Stimulated activated CD8-positive, alpha-beta memory T cell treated with anti-CD3 and anti-CD28 coated beads, Interleukin-2, amount 100 ng/mL, for 1 hour (primary cell): ENCODE measurements at places on chromosomes 1 and 21.

- no peak for DNase-seq
These were observed 55.8 kb downstream of the H3-3A start for GRCh38 chr1:226118357-226118756.

- no peak for DNase-seq
These were observed 25.0 kb downstream of the TATDN3 start for GRCh38 chr1:212816567-212817278.

- no peak for DNase-seq
These were observed 35.1 kb downstream of the PRDM16 start for GRCh38 chr1:3103967-3104677.

- no peak for DNase-seq
These were observed 25.8 kb upstream of the LAPTM5 start for GRCh38 chr1:30783256-30783915.

DNA sequence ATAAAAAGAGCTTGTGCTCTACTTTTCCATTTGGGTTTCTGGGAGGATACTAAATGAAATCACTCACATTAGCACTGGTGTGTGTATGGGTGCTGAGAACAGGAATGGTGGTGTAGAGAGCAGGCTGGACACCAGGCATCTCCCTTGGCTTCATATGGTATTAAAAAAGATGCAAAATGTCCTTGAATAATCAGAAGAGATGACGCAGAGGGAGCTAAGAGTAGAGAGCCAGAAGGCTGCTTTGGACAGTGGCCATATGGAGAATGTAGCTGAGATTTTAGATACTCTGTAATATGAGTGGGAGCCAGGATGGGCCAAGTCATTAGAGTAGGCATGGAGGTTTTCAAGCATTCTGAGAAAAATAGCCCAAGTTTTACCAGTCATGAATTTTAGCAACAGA lies 112.3 kb upstream of the ZRANB2 start:
- DNase-seq: no peak

GRCh38 chr1:166975361-166976129 lies at the start of gene ILDR2:
ILDR2 (minus strand) TSS chr1:166975540; CDS start chr1:166975268, 272 bp downstream.
- DNase-seq: no peak

GRCh38 chr21:41641821-41642701 lies 124.8 kb downstream of the RIPK4 start:
- DNase-seq: no peak

DNA sequence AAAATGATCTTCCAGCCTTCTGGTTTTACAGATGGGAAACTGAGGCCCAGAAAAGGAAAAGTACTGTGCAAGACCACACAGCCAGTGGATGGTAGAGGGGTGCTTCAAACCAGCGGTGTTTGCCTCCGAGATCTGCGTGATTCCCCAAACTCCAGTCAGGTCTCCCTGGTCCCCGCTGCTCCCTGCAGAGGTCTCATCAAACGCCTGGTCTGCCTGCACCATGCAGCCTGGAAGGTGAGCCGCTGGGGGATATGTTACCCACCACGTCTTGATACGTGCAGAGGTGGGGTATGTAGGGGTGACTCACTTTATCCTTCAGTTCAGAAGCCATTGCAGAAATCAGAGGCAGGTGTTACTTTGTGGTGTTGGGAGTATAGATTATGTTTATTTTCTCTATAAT lies 56.3 kb downstream of the MYOM3 start:
- DNase-seq: no peak

GRCh38 chr21:17667256-17667655 lies 54.6 kb upstream of the BTG3 start:
- no peak for DNase-seq

DNA sequence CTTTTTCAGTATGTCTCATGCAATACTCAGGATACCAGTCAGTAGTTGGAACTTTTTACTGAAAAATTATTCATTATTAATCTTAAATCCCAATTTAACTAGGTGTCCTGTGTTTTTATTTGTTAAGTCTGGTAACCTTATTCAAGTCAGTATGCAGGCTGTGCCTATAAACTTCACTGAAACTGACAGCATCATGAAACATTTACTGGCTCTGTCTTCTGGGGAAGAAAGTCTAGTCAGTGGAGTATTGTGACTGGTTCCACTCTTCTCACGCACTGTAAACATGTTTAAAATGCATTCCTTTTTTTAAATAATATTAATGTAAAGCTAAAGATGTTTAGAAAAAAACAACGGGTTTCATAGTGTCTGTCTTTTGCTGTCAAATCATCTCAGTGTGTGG lies 739.7 kb downstream of the LTN1 start:
- DNase-seq: no peak
